ENCODE measurements at places on chromosomes 13 and 19. TPM values are rescaled to one million over a fixed set of nuclear protein-coding genes. Genes with fewer than 3 reads are reported as not detected.

The PNKP gene
- 119 TPM for total RNA-seq

The MRPL34 gene
- total RNA-seq, result 70.2 TPM

The ARHGAP35 gene
- total RNA-seq, result 20.7 TPM

The NACC1 gene
- 56.0 TPM for total RNA-seq

The GRIN2D gene
- 0.45 TPM for total RNA-seq

The TEX26 gene
- not detected for total RNA-seq

The FUT1 gene
- not detected for total RNA-seq

The DACT3 gene
- 1.9 TPM for total RNA-seq

The TUBB4A gene
- 2.6 TPM for total RNA-seq

The APOC1 gene
- total RNA-seq, result 0.61 TPM

The ZNF442 gene
- 0.47 TPM for total RNA-seq

The CEACAM21 gene
- total RNA-seq, result 40.7 TPM

The CAPNS1 gene
- 234 TPM for total RNA-seq

The IGFL2 gene
- not detected for total RNA-seq

The KLK15 gene
- total RNA-seq, result not detected

The PSG11 gene
- total RNA-seq, result 0.37 TPM

The DPP9 gene
- 55.2 TPM for total RNA-seq

The CTXN1 gene
- 0.78 TPM for total RNA-seq

The PEX11G gene
- total RNA-seq, result 0.27 TPM

The SMIM24 gene
- total RNA-seq, result 0.72 TPM

The TCF3 gene
- total RNA-seq, result 65.2 TPM

The TLE6 gene
- total RNA-seq, result 8.2 TPM

The SLC15A1 gene
- total RNA-seq, result not detected

The PRR22 gene
- 7.4 TPM for total RNA-seq

The C13orf42 gene
- total RNA-seq, result not detected

The DIAPH3 gene
- 36.8 TPM for total RNA-seq

The KLF1 gene
- total RNA-seq, result 0.54 TPM
